ENCODE measurements at places on chromosomes 2 and 18.

GRCh38 chr2:149860276-149860921 is 272.8 kb upstream of the MMADHC start:
- DNase-seq, result no peak

GRCh38 chr2:104158191-104158590 is 695.7 kb upstream of the POU3F3 start:
- no peak for DNase-seq

DNA sequence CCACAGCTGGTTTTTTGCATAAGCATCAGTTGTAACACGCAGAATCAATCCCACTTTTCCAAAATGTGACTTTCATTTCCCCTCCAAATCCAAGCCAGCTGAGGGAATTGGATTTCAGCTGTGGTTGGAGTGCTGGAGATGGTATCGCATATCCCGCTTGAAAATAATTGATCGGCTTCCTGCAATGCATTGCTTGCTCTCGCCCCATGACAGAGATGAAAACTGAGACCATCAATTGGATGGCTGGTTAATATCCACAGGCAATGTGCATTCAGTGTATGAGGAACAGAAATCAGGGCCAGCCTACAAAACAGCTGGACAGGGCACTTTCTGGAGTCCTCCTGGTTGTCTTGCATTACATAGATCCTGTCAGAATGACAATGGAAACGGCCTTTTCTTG is 135.3 kb downstream of the MAIP1 start:
- no peak for DNase-seq

DNA sequence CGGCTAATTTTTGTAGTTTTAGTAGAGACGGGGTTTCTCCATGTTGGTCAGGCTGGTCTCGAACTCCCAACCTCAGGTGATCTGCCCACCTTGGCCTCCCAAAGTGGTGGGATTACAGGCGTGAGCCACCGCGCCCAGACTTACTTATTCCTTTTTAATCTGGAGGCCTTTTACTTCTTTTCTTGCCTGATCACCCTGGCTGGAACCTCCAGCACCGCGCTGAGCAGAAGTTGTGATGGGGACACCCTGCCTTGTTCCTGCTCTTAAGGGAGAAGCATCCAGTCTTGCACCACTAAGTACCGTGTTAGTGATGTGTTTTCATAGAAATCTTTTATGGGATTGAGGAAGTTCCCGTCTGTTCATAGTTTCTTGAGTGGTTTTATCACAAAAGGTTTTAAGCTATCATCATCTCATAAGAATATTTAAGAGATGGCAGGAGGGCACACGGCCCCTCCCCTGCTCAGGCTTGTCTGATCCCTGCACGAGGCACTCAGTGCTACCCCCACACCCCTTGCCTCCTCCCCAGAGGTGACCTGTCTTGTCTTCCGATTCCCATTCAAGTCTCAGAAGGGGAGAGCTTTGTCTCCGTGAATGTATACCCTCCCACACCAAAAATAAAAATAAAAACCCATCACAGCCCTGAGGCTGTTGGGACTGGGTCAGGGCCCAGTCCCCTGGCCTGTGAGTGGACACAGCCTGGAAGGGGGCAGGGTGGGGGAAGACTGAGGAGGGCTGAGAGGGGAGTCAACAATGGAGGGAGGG is 65.3 kb upstream of the SMAD7 start:
- DNase-seq, result no peak

GRCh38 chr2:25497229-25497917 is 155.6 kb upstream of the DNMT3A start:
- no peak for DNase-seq

All from hypothalamus (tissue), 51 donors.